Activated gamma-delta T cell treated with Interleukin-2 at 50 U/mL for 16 hours (primary cell): ENCODE measurements at places on chromosomes 2 and 18.

DNA sequence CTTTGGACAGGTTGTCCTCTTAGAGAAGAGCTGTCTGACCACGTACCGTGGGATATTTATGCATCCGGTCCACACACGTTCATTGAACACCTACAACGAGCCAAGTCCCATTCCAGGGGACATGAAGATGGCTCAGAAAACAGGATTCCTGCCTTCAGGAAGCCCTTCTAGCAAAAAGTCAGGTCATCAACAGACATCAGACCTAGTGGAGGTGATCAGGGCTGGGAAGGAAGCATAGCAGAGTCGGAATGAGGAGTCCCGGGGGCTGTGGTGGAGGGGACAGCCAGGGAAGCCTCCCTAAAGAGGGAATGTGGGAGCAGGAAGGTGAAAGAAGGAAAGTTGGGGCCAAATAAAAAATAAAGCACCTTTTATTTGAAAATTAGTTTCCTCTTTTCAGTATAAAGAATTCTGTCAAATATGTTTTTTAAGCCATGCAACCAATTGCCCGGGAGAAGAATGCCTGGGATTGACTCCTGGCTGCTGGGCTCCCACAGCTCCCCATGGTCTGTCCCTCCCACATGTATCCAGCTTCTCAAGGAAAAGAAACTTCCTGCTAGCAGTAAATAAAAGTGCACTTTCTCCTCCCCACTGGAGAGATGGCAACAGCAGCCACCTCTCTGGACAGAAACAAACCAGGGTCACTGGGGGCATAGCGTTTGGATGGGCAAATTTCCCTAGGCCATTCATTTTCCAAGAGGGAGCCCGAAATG lies 144.8 kb downstream of the SMAD7 start:
- DNase-seq, result no peak

DNA sequence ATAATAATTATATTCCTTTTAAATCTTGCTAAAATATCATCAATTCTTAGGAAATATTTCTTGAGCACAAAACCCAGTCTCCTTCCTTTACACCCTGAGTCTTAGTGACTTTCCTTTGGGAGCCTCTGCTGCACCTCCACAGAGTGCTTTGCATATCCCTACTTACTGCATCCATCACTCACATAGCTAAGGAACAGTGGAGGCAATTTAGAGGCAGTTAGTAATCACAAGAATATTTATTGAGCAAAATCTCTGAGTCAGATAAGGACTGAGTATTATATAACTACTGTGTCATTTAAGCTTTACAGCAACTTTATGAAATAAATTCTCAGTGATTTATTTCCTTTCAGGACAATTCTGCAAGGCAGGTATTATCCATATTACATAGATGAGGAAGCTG lies 327.7 kb downstream of the TMX3 start:
- DNase-seq, result no peak

DNA sequence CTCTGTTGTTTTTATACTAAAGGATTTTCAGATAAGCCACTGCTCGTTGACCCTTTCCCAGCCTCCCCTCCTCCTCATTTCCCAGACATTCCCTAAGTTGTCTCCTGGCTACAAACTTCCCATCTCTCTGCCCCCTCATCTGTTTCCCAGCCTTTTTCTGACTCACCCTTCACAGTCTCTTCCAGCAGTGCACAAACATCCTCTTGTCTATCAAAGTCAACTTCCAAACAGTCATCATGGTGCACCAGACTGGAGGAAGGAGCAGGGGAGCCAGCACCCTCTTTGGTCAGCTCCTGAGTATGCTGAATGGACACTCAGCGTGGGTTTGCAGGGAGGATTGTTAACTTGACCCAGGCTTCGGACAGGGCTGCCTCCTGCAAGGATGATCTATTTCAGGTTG lies 26.6 kb upstream of the SPRED2 start:
- DNase-seq, result no peak

DNA sequence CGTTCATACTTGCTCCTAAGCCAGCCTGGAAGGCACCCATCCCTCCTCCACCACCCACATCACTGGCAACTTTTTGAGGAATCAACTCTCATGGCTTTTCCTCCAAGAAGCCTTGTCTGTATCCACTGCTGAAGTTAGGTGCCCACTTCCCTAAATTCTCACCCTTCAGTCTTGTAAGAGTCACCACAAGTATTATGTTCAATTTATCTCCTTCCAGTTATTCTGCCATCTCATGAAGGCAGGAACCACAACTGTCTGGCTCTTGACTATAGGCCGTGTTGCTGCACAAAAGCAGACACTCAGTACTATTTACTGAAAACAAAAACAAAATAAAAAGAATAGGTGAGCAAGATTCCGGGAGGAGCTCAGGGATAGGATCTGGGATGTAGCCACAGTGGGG lies 234.8 kb downstream of the CYRIA start:
- no peak for DNase-seq

- DNase-seq, result no peak
Observed at GRCh38 chr2:239465017-239466001, 64.5 kb upstream of the HDAC4 start.

DNA sequence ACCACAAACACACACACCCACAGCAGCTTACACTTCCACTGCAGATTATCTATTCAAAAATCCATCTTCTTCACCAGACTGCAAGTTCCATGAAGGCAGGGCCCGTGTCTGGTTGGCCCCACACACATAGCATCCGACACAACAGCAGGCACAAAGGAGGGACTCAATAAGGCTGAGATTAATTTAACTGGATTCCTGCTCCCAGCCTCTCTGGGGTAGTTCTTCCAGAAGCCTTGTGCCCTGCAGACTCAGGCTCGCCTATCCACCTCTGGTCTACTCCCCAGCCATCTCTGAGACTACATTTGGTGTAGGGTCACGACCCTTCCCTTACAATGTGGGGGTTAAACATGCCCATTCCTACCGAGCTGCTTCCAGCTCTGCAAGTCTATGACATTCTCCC lies 57.7 kb downstream of the TRABD2A start:
- DNase-seq, result no peak

- DNase-seq, result no peak
Observed at GRCh38 chr18:37285825-37286224, 279.8 kb downstream of the CELF4 start.

DNA sequence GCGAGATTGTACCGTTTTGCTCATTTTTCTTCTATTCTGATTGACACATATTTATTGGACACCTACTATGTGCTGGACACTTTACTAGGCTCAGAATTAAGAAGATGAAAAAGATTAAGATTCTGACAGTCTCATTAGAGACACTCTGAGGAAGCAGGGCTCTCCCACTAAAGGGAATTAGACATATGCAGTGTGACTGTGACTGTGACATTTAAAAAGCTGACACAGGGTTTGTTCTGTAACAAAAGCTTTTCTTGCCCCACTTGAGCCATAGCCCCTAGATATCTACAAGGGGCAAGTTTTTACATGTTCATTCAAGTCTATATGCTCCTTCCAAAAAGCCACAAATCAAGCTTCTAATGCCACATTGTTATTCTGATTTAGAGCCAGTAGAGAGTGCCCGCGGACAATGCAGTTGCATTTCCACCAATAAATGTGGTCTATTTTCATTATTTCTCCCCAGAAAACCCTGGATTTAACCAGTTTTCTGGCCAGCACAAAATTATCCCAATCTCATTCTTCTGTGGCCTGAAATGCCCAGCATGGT lies 9.8 kb downstream of the ARHGAP25 start:
- no peak for DNase-seq

DNA sequence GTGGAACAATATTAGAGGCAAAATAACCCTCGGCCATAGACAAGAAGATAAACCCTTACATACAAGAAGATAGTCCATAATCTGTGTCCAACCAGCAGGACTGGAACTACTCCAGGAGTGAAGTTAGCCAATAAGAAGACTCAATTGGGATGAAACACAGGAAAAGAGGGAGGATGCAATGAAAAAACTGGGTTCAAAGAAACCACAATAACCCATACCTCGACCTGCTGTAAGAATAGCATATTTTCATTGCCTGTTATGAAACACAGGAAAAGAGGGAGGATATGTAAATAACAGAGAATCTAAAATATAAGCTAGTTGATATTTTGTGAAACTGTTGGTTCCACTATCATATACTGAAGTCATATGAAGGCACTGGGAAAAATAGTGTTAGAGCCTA lies 87.1 kb upstream of the CSRNP3 start:
- no peak for DNase-seq

DNA sequence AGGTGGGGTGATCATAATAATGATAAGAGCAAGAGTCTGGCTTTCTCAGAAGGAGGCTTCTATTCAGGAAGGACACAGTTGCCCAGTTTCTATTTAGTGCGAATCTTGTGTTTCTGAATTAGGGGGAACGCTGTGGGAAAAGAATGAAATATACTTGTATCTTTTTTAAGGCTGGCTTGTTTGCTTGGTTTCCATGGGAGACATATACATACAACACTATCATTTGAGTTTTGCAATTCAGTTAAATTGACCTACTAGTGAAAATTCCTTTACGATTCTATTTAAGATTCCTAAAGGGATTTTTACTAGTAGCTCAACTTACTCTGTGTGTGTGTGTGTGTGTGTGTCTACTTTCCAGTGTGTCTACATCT lies 24.7 kb upstream of the ANKRD62 start:
- no peak for DNase-seq

GRCh38 chr2:51469102-51469501 lies 437.2 kb upstream of the NRXN1 start:
- no peak for DNase-seq

DNA sequence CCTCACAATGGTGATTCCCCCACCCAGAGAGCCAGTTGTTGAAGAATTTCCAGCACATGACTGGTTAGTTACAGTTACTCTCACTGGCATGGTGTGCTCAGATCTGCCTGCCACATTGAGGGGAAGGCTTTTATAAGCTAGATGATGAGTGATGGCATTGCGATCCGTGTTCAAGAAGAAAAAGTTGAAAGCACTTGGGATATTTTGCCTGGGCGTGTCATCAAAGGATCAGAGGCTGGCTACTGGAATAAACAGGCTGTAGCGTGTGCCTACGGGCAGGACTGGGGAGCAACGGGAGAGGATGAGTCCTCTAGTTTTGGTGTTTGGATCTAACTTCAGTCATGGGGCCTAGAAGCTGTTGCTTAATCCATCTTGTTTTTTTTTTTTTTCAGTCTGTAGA lies 175.0 kb downstream of the SETBP1 start:
- DNase-seq, result no peak

GRCh38 chr2:198448789-198449188 lies 644.4 kb downstream of the PLCL1 start:
- no peak for DNase-seq

GRCh38 chr2:139964721-139965440 lies 1184.7 kb upstream of the NXPH2 start:
- DNase-seq, result no peak

DNA sequence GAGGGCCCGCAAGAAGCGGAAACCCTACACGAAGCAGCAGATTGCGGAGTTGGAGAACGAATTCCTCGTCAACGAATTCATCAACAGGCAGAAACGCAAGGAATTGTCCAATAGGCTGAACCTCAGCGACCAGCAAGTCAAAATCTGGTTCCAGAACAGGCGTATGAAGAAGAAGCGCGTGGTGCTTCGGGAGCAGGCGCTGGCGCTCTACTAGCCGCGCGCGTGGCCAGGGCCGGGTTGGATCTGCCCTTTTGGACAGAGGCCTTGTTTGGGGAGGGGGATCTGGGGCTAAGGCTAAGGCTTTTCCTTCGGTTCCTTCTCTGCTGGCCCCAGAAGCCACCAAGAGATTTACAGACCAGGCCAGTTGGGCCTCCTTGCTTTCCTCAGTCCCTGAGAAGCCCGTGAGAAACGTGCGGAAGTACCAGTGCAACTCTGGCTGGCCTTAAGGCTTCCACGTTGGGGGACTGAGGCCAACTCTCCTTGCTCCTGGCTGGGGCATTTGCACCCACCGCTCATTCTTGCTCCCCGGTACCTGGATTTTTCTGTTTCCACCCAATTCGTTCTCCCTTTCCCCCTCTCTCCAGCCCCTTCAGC lies 1.0 kb downstream of the HOXD12 start:
- DNase-seq, result no peak

- DNase-seq, result no peak
Observed at GRCh38 chr18:5167831-5168230, 29.2 kb downstream of the AKAIN1 start.

DNA sequence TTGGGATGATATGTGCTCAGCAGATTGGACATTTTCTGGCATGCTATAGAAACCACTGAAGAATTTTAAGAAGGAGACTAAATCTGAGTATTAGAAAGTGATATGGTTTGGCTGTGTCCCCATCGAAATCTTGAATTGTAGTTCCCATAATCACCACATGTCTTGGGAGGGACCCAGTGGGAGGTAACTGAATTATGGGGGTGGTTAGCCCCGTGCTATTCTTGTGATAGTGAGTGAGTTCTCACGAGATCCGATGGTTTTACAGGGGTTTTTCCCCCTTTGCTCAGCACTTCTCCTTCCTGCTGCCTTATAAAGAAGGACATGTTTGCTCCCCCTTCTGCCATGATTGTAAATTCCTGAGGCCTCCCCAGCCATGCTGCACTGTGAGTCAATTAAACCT lies 535.9 kb upstream of the VRK2 start:
- no peak for DNase-seq

- no peak for DNase-seq
Observed at GRCh38 chr2:128327180-128327964, 8.7 kb upstream of the HS6ST1 start.

GRCh38 chr2:71901466-71901865 lies 246.2 kb downstream of the CYP26B1 start:
- no peak for DNase-seq

DNA sequence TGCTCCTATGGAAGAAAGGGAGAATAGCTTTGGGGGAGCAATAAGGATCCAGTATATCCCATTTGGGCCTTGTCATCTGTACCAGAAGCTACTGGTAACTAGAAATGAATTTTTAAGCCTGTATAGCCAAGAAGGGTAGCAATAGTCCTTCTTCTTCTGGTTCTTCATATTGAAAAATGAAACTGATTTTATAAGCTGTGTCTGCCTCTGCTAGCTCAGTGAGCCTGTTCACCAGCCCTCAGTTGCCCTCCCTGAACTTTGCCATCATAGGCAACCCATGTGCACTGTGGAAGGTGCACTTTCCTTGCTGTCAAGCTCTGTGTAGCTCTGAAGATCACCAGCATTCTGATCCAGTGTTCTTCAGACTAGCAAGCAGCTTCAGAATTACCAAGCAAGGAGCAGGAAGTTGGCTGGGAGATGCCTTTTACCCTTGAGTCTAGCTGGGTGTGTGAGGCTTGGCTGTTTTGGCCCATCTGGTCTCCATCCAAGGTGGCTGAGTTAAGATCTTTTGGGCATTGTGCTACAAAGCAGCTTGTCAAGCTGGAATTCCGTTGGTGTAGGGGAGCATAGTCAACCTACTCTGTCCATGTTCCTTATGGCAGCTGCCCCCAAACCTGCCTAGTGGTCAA lies 55.8 kb upstream of the MGAT5 start:
- DNase-seq, result no peak

DNA sequence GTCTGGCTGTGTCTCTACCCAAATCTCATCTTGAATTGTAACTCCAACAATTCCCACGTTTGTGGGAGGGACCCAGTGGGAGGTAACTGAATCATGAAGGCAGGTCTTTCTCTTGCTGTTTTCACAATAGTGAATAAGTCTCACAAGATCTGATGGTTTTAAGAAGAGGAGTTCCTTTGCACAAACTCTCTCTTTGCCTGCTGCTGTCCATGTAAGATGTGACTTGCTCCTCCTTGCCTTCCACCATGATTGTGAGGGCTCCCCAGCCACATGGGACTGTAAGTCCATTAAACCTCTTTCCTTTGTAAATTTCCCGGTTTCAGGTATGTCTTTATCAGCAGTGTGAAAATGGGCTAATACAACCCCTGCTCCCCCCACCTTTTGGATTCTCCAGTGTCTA lies 23.8 kb downstream of the VWA3B start:
- DNase-seq, result no peak
